ENCODE measurements at places on chromosomes 16 and 17.

DNA sequence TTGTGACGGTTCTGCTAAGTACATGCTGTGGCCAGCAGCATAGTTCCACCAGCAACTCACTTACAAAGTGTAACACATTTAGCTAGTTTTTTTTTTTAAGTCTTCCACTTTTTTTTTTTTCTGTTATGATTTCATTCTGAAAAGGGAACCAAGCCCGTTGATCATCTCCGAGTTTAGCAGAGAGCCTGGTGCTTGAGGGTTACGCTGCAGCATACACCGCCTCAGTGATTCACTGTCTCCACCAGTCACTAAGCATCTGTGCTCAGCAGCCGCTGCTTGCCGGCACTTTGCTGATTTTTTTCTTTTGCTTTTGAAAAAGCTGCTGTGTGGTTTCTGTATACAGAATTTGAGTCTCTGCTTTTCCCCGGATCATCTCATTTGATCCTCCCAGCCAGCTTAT is 194.5 kb upstream of the CDH13 start:
- DNase-seq: peak; percentile 90

DNA sequence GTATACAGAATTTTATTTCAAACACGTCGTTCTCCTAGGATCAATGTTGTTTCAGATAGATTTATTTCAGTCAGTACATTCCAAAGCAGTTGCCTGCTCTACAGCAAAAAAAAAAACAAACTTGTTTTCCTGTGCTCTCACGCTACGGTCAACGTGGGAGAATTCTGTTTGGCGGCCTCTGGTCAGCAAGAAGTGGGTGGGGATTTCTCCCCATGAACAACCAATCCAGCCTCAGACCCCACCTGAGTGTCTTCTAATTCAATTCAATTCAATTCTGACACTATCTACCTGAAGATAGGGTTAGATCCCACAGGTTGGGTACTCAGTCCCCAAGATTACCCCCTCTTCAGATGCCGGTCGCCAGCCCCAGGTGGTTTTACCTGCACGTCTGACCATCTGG is 22.1 kb downstream of the C17orf58 start:
- DNase-seq: no peak

DNA sequence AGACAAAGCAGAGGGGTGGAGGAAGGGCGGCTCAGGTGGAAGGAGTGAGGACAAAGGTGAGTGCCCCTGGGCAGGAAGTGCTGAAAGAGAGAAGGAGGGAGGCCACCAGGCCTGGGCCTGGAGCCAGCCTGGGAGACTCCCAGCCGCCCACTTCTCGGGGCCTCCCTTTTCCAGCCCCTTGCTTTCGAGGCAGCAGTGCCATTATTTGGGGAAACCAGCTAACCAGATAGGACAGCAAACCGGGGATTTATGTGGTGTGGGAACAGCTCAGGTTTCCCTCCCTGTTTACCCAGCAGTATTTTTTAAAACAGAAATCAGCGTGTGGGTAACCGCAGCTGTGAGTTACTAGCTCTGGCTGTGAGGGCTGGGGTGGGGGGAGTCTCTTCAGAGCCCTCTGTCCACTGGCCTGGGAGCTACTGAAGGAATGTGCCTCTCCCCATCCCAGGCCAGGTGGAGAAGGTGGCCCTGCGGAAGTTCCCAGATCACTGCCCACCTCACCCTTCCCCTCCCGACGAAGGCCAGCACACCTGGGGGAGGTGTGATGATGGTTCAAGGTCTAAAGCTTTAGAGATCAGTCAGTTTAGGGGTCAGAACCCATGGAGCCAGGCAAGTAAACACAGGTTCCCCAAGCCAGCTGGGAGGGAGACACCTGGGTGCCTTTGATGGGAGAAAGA is 8.4 kb upstream of the MEOX1 start:
- no peak for DNase-seq

- no peak for DNase-seq
These were observed 3.1 kb upstream of the PHKG2 start for GRCh38 chr16:30745082-30745481.

GRCh38 chr17:74999523-74999922 is 12.1 kb downstream of the CDR2L start:
- no peak for DNase-seq

GRCh38 chr16:88810912-88811768 is 588 bp downstream of the APRT start:
- peak; percentile 82 for DNase-seq

GRCh38 chr17:39174920-39175694 is 9.1 kb upstream of the ARL5C start:
- peak; percentile 90 for DNase-seq

DNA sequence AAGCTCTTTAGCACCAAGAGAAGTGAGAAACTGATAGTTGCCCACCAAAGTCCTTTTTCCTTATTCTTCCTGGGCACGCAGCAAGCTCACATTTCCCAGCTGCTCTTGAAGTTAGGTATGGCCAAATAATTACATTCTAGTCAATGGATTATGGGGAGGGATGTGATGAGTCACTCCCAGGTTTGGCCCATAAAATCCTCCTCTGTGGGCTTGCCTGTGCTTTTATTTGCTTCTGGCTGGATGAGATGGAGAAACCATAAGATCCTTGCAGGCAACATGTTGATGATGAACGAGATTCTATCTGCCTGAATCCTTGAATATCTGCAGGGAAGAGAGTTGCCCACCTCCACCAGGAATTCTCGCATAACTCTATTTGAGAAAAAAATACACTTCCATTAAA is 568.3 kb upstream of the SALL1 start:
- DNase-seq: no peak

DNA sequence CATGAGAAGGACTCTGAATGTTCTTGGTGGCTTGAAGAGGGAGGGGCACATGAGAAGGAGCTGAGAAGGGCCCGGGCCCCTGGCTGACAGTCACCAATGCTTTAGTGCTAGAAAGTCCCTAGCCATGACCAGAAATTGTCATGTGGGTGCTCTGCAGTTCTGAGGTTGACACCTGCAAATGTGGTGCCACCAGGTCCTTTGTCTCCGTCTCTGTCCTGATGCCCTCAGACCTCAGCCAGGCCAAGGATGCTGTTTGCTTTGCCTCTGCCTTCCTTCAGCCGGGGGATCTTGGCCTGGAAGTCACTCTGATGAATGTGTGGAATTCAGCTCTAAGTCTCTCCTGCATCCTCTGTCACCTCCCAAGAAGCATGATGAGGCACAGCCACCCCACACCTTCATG is 63.6 kb downstream of the TNFRSF13B start:
- DNase-seq: no peak

GRCh38 chr17:19590451-19590850 is 56.8 kb downstream of the SLC47A1 start:
- DNase-seq: no peak

- no peak for DNase-seq
These were observed 2.1 kb downstream of the CASKIN1 start for GRCh38 chr16:2194166-2194834.

GRCh38 chr17:61806081-61806828 is 57.1 kb downstream of the BRIP1 start:
- DNase-seq: no peak

DNA sequence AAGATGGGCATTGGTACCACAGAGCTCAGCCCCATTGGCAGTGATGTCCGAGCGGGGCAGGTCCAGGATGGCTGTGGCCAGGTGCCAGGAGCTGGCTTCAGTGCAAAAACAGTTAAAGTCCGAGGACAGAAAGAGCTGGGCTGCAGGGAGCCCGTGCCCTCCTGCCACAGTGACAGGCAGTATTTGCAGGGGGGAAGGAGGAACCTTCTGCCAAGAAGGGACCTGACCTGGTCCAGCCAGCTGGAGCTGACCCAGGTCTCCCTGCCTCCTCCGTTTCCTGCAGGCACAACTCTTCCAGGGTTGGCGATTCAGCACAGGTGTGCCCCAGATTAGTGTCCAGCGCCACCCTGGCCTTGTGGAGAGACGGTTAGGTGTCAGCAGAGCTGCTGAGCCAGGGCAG is 199.0 kb downstream of the ENGASE start:
- no peak for DNase-seq

GRCh38 chr16:57714047-57714446 is 19.4 kb downstream of the DRC7 start:
- DNase-seq: no peak

DNA sequence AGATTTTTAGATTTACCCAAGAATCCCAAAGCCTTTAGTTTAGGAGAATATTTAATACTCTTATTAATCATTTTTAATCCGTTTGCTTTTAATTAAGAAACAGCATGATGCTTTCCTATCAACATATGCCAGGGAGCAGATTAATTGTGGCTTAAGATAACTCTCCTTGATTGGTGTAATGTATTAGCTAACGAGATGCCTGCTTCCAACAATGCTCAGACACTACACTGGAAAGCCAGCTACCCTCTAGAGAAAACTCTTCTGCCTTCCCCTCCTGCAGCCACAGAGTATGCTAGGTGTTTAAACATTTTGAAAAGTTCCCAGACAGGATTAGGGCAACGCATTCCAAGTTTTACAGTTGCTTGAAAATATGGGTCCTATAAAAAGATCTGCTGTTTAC is 142.2 kb downstream of the AATF start:
- DNase-seq: no peak

- DNase-seq: peak; percentile 24
These were observed 479 bp upstream of the ZNF207 start for GRCh38 chr17:32349503-32349853.

- no peak for DNase-seq
These were observed 996 bp upstream of the CPNE2 start for GRCh38 chr16:57091200-57091974.

- no peak for DNase-seq
These were observed 42.7 kb downstream of the CYB5B start for GRCh38 chr16:69467080-69467479.

DNA sequence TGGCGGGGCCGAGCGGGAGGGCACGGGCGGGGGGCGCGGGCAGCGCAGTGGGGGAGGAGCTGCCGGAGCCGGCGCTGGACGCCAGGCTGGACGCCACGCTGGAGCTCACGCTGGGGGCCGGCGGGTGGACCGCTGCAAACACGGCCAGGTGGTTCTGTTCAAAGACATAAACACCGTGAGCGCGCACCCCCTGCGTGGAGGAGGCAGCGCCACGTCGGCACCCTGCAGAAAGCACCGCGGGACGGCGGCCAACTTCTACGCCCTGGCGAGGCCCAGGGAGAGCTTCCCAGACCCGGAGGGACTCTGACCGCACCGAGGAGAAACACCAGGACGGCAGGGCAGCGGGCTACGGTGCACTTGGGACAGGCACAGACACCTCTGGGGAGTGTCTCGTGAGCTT is 29.3 kb downstream of the UNKL start:
- DNase-seq: no peak

GRCh38 chr16:80719573-80719972 is 84.8 kb downstream of the CDYL2 start:
- DNase-seq: no peak

DNA sequence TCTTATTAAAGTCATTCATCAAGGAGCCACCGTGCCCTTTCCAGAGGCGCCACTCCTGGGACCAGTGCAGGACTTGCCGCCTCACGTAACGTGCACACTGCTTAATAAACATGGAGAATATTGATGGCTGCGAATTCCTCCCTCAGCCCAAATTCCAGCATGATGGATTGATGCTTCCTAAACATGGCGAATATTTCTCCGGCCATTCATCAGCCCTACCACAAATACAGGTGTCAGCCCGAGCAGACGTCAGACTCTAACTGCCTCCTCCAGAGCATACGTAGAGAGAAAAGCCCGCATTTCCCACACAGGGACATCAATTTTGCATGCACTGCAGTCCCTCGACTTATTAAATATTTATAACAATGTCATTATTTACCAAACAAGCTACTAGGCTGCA is 97.0 kb downstream of the USP31 start:
- no peak for DNase-seq

DNA sequence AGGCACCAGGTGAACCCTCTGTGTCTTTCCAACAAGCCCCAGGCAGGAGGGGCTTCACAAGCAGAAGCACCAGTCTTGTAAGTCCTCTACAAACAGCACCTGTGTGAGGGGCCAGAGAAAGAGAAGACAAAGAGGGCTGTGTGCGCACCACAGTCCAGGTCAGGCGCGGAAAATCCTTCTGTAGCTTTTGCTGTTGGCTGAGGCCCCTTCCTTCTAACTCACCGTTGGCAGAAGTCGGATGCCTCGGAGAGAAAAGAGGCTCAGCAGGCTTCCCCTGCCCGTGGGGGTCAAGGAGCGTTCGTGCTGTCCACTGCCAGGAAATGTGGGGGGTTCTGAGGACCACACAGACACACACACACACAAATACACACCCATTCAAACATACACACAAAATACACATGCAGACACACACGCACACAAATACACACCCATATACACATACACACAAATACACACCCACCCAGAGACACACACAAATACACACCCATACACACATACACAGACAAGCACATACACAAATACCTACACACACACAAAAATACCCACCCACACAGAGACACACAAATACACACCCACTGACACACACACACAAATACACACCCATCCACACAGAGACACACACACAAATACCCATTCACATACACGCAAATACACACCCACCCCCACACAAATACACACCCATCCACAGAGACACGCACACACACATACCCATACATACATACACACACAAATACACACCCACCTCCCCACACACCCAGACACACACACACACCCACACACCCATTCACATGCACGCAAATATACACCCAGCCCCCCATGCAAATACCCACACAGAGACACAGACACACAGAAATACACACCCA is 6.8 kb downstream of the ZG16B start:
- DNase-seq: peak; percentile 29

DNA sequence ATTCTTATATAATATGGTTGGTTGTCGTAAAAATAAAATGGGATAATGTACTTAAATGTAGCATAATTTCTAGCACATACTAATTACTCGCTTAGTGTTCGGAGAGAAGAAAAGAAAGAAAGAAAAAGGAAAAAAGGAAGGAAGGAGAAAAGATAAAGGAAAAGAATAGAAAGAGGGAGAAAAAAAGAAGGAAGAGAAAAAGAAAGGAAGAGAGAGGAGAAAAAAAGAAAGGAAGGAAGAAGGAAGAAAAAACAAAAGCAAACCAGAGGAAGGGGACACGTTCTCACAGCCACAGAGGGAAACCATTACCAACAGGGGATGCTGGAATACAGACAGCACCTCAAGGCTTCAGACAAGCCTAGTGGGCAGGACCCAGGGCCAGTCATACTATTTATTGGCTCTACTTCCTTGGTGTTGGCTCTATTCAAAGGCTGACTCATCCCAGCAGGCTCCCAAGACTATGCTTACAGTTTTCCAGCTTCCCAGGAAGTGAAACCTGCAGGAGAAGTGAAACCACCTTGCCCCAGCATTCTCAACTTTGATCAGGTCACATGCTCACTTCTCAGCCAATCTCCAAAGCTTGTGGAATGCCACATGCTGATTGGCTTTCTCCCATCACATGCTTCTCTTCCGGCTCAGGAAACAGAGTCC is 273.5 kb upstream of the IRX5 start:
- no peak for DNase-seq

Data from posterior cingulate gyrus (tissue), 11 donors.